ENCODE measurements at places on chromosomes 5 and 9.

DNA sequence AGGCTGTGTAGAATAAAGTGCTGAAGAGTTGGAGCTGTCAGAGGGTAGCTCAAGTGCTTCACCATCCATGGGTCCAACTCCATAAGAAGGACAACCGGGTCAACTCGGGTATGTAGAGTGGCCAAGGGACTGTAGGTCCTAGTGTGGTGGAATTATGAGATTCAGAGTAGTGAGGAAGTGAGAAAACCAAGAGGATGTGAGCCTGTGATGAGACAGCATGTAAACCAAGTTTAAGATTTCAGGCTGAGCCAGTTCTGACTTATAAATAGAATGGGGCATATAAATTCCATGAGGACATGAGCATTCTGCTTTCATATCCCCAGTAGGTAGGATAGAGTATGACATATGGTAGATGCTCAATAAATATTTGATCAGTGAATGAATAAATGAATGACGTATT is 96.3 kb downstream of the CFAP95 start:
- no peak for DNase-seq

- DNase-seq: no peak
Observed at GRCh38 chr5:172877466-172878260, 43.6 kb downstream of the ERGIC1 start.

GRCh38 chr9:70594386-70594944 is 180.0 kb upstream of the KLF9 start:
- DNase-seq: no peak

GRCh38 chr9:128747241-128747640 is 23.3 kb upstream of the ZDHHC12 start:
- DNase-seq: no peak

- DNase-seq: peak; percentile 92
Observed at GRCh38 chr9:125932012-125932411, 184.8 kb downstream of the PBX3 start.

GRCh38 chr5:116859666-116860320 is 285.2 kb upstream of the SEMA6A start:
- no peak for DNase-seq

DNA sequence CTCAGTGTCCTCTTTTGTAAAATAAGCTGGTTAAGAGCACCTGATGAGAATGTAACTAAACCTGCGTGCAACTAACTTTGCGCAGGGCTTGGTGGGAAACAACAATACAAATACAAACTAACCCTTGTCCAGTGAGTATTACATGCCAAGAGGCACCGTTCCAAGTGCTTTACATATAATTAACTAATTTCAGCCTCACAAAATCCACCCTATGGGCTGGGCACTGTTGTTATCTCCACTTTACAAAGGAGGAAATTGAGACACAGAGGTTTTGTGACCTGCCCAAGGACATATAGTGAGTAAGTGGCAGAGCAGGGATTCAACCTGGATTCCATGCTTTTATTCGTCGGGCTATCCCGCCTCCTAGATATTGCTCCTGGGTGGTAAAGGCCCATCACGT is 26.2 kb upstream of the TNIP1 start:
- no peak for DNase-seq

Measured in fibroblast of the conjunctiva (primary cell).